ENCODE measurements at places on chromosomes 6 and 20.
A peak's percentile ranks its signal among the peaks of the same experiment; 100 is the strongest.

DNA sequence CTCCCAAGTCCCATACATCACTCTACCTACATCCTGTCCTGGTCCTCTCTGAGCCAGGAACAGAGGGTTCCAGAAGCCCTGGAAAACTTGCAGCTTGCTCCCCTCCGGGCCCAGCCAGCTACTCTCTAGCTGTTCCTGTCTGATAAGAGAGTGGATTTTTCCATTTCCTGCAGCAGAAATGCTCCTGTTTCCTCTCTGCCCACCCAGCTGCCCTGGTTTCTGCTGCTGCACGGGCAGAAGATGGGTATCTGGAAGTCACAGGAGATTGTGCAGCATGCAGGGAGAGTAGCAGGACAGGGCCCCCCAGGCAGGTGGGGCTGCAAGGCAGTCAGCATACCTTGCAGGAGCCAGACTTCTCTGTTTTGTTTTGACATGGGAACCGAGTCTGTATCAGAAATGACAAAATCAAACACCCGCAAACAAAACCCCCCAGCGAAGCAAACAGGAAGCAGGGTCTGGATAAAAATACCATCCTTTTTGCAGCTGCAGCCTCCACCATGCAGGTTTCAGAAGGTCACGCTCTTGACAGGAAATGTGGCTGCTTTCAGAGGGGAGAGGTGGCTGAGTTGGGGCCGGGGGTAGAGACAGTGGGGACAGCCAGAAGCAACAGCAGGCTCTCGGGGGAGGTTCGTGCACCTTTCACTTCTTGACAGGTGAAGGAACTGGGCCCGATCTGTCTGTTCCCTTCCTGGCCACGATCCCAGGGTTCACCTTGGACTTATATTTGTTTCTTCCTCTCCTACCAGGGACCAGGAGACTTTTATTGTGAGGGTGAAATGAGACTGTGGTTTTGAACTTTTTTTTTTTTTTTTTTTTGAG is 50.8 kb upstream of the FAM83D start:
- no peak for DNase-seq

GRCh38 chr6:120056085-120056484 is 706.5 kb upstream of the MAN1A1 start:
- no peak for DNase-seq

GRCh38 chr6:37134396-37135191 is 35.4 kb upstream of the PIM1 start:
- DNase-seq = peak; percentile 99

- DNase-seq = no peak
These were observed 370.0 kb upstream of the SPTLC3 start for GRCh38 chr20:12638633-12639312.

DNA sequence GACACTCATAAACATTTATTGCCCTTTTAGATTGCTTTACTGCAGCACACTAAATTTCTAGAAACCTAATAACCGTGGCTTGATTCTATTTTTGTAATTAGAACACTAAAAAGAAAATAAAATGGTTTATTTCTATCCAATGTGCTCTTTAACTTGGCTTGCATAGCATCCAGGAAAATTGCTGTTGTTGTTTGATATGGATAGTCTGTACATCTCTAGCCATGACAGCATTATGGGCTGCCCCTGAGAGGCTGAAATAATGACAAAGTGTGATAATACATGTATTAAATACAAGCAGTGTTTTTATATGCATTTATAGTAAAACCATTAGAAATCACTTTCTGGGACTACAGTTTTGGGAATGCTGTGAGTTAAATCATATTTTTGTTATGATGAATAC is 472.5 kb downstream of the EPM2A start:
- DNase-seq = no peak

DNA sequence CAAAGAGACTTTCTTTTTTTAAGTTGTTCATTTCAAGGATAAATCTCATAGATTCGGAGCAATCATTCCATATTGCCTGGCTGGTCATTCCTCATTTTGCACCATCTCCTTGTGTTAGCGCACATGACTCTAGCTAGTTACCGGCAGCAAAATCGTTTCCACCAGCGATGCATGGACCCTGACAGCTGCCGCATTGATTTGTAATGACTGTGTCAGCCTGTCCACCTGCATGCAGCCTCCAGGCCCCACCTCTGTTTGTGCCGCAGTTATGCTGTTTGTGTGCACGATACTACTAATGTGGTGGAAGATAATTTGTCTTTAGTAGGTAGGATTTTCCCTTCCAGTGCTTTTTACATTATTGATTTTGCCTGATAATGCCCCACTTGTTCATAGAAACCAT is 164.0 kb downstream of the TBC1D7 start:
- no peak for DNase-seq

GRCh38 chr6:6008648-6009421 is 2.1 kb upstream of the NRN1 start:
- no peak for DNase-seq

DNA sequence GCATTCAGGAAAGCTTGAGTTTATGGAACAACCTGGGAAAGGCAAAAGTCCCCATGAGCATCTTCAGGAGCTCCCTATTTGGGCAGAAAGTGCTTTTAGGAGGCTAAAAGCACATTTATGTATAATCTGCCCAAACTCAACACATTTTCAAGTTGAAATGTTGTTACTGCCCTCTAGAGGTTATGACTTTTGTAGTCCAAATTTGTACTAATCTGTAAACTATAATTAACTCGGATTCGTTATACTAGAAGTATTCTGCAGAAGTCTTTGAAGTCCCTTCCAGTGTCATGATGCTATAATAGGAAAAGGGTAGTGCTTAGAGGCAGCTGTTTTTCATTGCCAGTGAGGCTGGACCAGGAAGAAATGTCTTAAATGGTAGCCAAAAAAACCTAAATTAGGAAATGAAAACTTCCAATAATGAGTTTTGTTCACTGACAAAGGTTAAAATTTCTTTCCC is 44.8 kb upstream of the EMILIN3 start:
- DNase-seq = no peak

- no peak for DNase-seq
These were observed 17.5 kb upstream of the MRGBP start for GRCh38 chr20:62778601-62779416.

GRCh38 chr6:139402876-139403386 is 28.5 kb upstream of the CITED2 start:
- no peak for DNase-seq

DNA sequence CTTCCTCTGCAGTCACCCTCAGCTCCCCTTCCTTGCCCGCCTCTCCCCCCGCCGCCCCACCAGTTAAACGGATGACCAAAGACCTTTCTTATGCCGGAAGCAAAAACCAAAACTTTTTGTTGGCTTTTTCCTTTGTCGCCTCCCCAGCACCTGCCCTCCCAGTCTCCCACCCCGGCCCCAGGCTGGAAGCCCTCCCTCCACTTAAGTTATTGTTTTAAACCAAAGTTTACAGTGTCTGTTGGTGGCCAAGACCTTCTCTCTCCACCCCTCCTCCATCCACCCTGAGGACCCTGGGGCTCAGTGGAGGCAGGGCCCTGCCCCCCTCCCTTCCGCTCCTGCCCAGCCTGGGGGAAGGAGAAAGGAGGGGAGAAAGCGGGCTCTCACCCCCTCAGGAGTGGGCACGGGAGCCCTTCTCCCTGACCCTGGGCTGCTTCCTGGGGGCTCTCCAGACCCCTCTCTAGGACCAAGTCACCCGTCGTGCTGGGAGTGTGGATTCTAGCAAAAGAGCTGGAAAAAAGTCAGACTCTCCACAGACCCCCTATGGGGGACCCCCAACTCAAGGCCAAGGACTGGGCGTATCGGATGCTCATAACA is 38.3 kb upstream of the MDFI start:
- no peak for DNase-seq

DNA sequence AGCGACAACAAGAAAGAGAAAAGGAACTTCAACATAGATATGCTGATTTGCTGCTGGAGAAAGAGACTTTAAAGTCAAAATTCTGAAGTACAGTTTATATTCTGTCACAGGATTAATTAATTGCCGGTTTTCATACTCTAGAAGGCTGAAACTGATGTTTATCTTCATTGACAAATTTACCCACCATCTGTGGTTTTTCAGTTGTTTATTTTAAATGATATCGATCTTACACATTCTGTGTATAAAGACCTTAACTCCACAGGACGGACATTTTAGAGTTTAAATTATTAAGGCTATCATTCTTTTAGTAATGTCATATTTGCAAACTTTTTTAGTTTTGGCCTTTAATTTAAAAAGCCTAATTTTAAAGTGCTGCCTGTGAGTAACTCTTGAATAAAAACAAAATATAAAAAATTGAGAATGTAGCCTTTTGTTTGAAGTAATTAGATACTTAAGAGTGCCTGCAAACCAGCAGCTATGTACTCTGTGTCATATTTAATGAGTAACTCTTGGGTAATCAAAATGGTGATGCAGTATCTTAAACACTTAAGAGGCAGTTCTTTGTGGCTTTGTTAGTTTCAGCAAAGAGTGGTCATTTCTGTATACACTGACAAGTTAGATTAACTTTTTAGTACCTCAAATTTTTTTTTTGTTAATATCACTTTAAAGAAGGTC is 59.3 kb downstream of the CDC5L start:
- peak; percentile 62 for DNase-seq

GRCh38 chr6:29853245-29853644 is 25.6 kb downstream of the HLA-G start:
- no peak for DNase-seq

DNA sequence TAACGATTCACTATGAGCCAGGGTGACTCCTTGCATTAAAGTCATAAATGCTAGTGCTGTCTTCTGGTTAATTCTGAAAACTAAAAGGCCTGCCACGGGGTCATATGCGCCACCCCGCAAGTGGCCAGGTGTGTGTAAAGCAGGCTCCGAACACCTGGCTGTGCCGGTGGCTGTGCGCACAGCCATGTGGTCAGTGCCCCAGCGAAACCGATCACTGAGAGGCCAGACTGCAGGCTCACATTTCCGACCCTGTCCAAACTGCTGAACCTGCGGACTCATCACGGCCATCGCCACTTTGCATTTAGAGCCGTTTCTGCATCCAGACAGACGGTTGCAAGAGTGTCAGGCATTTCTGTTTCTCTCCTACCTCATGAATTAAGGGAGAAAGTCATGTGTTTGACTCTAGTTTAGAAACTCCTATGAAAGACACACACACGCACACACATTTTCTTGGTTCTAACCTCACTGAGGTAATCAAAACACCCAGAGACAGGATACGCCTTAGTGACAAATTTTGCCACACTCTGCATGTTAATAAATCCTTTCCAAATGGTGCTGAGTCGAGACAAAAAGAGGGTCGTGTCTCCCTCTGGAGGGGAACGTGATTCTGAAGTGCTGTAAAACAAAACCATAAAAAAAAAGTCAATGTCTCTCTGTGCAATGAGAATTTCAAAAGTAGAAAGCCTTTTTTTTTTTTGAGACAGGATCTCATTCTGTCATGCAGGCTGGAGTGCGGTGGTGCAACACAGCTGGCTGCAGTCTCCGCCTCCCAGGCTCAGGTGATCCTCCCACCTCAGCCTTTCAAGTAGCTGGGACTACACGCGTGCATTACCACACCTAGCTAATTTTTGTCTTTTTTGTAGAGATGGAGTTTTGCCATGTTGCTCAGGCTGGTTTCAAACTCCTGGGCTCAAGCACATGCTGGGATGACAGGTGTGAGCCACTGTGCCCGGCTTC is 31.0 kb upstream of the TCFL5 start:
- no peak for DNase-seq

DNA sequence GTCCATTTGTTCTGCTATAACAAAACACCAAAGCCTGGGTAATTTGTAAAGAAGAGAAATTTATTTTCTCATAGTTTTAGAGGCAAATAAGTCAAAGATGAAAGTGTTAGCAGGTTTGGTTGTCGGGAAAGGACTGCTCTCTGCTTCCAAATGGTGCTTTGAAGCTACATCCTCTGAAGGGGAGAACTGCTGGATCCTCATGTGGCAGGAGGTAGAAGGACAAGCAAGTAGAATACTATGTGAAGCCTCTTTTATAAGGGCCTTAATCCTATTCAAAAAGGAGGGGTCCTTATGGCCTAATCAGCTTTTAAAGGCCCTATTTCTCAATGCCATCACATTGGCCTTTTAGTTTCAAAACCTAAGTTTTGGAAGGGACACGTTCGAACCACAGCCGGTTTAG is 826.0 kb upstream of the EPHA7 start:
- DNase-seq = no peak

DNA sequence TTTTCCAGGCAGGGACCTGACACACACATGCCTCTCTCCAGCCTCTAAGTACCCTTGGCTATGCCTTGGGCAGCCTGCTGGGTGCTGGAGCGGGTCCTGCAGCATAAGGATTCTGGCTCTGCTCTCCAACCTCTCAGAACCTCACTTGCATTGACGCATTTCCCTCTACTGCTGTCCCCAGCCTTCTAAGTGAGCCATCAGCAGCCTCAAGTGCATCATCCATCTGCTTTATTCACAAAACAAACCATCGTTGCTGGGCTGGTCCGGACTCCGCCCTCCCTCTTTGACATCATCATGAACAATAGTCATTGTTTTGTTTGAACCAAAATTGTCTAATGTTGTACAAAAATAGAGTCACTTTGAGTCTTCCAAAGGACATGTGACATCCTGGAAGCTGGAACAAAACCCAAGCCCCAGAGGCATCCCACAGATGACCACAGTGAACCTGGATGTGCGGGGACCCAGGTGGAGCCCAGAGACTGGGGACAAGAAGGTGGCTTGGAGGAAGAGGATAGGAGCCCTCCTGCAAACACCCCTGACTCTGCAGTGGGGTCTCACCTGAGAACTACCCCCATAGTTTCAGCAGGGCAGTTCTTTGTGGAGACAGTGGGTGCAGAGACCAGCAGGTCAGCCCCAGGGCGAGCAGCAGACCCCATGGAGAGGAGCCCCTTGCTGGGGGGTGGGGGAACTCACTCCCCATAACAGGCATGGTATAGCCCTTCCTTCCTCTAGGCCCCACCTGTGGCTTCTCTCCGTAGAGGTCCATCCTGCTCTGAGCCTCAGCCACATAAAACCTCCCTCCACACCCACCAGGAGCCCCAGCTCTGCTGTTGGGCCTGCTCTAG is 230.1 kb downstream of the SYNDIG1 start:
- DNase-seq = no peak

DNA sequence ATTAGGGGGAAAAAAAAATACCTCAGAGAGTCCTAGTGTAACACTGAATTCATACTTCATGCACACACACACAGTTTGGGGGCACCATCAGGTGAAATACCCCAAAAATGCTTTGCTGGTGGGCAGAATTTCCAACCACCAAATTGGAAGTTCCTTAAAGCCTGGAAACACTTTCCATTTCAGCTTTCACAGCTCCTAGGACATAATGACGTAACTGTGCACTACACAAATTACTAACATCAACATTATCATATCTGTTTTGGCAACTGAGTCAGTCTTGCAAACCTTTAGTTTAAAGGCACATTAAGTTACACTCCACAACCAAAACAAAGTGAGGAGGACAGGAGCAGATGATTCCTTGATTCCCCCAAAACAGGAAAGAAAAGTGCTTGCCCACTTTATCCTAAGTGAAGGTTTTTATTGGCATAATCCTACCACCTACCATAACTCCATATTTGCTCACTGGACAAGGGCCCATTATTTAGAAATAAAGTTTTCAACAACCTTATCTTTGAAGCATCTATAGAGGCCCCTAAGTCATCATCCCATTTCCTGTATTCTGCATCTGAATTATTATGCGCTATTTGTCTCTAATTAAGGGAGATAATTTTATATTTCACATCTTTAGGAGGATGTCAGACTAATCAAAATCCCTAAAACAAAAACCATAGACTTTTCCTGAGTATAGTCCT is 3.4 kb downstream of the MBOAT1 start:
- no peak for DNase-seq
